Stimulated activated CD8-positive, alpha-beta memory T cell treated with anti-CD3 and anti-CD28 coated beads, Interleukin-4, amount 100 ng/mL, for 48 hours (primary cell): ENCODE measurements at places on chromosomes 5 and 9.

DNA sequence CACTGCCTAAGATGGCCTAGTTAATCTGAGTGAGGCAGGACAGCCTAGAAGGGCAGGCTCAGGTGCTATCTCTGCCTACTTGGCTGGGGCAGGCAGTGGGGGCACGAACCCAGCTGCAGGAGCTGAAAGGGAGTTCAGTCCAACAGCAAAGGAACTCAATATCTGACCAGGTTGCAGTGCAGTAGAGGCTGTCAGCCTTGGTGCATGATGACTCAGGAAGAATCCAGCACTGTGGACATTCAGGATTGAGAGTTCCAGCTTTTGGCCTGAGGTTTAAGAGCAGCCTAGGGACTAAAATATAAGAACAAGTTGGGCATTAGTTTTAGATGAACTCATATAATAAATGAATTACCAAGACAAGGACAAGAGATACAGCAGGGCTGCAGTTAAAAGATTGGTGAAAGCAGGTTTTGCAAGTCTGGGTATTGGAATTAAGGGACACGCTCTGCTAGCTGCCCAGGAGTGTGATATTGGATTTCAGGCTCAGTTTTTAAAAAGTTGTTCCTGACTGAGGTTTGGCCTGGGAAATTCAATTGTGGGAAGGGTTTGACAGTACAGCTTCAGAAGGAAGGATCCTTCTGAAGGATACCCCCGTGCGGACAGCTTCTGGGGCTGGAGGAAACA lies 64.7 kb upstream of the ATG10 start:
- no peak for DNase-seq

- DNase-seq, result peak; percentile 79
These were observed 12.5 kb upstream of the EXOSC2 start for GRCh38 chr9:130680836-130681768.

GRCh38 chr9:98862936-98863335 lies 55.5 kb downstream of the GALNT12 start:
- DNase-seq, result no peak

DNA sequence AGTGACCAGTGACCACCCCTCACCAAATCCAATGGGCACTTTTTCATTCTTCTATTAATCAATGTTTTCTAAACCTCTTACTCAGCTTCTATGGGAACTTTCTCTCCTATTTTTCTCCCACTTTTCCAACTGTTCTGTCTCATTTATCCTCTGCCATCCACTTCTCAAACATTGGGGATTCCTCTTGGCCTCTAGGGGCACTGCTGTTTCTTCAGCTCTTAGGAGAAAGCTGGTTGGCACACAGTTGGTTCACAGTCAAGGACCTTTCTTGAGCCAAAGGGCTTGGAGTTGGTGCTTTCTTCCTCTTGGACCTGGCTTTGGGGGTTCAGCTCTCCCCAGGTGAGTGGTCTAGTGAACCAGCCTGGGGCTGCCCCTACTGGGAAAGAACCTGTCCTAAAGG lies 112.2 kb upstream of the LHFPL2 start:
- DNase-seq, result no peak

- no peak for DNase-seq
These were observed 220.0 kb downstream of the GABBR2 start for GRCh38 chr9:98488571-98489312.

- no peak for DNase-seq
These were observed 60.0 kb upstream of the C5orf46 start for GRCh38 chr5:147966326-147966725.

- DNase-seq, result no peak
These were observed 13.1 kb upstream of the INSYN2B start for GRCh38 chr5:169993485-169993790.

GRCh38 chr5:140647042-140647419 lies 399 bp downstream of the NDUFA2 start:
- DNase-seq, result no peak

DNA sequence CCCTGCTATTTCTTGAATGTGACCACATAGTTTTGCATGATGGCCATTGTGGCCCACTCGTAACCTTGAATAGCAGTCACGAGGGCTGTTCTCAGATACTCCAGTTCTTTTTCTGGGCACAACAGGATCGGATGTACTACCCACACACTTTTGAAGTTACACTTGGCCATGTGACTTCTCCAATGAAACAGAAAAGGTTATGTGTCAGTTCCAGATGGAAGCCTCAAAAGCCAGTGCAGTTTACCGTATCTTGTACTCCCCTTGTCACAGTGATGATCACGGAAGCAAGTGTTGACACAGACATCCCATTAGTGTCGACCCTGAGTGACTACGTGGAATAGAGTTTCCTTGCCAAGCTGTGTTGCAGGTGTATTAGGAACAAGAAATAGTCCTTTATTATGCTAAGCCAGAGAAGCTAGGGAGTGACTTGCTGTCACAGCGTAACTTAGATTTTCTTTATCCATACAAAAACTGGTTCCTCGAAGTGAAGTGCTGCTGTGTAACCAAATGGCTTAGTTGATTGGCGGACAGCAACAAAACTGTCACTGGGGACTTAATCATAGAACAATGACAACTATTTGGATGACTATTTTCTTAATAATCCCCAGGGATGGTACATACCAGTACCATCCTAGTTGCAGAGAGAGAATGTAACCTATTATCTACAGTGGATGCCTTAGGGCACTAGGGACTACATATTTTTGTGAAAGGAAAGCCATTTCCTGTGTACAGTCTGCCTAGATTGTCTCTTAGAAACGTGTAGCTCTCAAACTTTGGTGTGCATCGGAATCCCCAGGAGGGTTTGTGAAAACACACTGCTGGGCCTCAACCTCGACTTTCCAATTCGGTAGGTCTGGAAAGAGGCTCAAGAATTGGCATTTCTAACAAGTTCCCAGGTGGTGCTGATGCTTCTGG lies 90.1 kb upstream of the DMRT1 start:
- DNase-seq, result no peak

- peak; percentile 80 for DNase-seq
These were observed 59.4 kb upstream of the RAPGEF1 start for GRCh38 chr9:131799177-131799823.

DNA sequence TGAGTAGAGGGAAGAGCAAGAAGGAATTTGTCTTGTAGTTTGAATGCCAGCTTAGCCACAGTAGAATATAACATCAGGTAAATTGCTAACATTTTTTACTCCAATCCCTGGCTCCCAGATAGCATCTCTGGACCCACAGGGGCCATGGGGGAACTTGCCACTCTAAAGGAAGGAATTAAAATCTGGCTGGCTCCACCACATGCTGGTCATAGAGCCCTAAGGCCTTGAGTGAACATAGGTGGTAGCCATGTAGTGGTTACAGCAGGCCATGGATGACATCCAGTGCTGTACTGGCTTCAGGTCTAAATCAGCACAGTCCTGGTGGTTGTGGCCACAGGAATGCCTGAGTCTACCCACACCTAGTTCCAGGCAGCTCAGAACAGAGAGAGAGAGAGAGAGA lies 109.9 kb upstream of the RGMB start:
- DNase-seq, result no peak

- DNase-seq, result no peak
These were observed 19.8 kb upstream of the NUDT12 start for GRCh38 chr5:103582364-103582763.

DNA sequence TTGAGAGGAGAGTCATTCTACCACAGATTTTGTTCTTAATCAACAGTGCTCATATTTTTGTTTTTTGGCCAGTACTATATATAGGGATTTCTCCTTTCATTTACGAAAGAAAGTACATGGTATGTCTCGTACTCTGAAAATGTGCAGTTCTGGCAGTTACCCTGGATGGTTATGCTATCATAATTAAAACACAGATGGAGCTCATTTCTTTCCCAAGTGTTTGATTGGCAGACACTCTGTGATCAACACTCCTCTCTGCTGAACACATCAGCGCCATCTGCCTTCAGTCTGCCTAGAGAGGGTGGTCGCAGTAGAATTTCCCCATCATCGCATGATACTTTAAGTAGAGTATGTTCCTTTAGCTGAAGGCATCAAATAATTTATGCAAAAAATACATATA lies 64.5 kb downstream of the PAM start:
- no peak for DNase-seq

DNA sequence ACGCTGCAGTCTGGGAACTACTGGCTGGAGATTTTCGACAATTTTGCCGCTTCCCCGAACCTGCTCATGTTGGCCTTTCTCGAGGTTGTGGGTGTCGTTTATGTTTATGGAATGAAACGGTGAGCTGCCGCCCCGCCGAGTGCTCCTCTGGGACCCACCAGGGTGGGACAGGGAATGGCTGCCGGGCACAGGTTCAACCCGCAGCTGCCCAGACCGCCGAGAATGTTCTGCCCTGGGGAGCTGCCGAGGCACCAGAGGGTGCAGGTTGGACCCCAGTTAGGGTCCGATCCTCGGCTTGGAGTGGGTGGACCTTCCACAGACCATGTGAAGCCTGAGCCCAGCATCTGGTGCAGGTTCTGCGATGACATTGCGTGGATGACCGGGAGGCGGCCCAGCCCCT lies 19.1 kb downstream of the SLC6A18 start:
- no peak for DNase-seq
